MM.1S (cell line): ENCODE measurements at places on chromosomes 11 and 22.

DNA sequence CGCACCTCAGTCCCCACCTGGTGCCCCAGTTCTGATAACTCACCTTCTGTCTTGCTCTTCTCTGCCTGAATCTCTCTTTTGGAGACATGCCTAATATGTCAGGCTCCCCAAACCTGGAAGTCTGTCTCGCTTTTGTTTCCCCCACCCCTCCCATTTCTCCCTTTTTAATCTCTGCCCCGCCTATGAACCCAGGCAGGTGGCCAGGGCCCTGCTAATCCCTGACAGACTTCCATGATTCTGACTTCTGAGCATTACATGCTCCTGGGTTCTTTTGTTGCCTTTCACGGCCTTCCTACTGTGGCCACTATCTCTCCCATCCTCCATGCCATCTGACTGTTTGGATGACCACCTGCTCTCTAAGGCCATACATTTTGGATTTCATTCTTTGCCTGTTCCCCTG lies 1120.9 kb upstream of the CCDC90B start:
- no peak for DNase-seq

GRCh38 chr11:129643031-129643721 lies 172.5 kb upstream of the TMEM45B start:
- DNase-seq = no peak

DNA sequence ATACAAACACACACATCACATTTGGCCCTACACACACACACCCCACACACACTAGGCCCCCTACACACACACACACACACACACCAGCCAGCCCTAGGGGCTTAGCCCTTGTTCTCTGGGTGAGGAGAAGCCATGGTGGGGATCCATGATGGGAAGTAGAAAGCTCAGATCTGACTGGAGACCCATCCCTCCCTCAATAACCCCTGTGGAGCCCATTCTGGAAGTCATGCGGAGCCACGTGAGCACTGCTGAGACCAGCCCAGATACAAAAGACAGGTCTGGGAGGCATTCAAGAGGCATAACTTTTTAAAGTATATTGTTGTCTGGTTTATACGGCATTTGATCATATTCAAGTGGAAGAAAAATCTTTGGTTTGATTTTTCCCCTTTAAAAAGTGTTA lies 448.5 kb downstream of the SOX6 start:
- no peak for DNase-seq

DNA sequence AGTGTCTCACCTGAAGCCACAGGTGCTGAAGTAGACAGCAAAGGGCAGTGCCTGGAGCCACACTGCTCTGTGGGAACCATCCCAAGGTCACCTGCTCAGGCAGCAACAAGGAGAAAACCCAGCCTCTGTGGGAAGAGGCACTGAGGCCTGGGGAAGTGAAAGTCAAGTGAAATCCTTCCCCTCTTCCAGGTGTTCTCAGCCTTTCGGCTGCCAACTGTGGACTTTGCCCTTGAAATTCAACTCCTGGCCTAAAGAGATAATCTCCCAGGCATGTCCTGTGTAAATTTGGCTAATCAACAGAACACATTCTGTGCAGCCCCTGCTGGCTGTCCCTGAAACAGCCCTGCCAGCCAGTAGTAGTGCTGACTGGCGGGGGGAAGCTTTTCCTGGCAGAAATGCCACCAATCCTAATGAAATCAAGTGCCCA lies 112.1 kb downstream of the RPL27A start:
- no peak for DNase-seq

GRCh38 chr11:43732225-43732624 lies 51.7 kb downstream of the HSD17B12 start:
- no peak for DNase-seq

- no peak for DNase-seq
These were observed 16.9 kb upstream of the TMA7B start for GRCh38 chr22:39943337-39943736.

DNA sequence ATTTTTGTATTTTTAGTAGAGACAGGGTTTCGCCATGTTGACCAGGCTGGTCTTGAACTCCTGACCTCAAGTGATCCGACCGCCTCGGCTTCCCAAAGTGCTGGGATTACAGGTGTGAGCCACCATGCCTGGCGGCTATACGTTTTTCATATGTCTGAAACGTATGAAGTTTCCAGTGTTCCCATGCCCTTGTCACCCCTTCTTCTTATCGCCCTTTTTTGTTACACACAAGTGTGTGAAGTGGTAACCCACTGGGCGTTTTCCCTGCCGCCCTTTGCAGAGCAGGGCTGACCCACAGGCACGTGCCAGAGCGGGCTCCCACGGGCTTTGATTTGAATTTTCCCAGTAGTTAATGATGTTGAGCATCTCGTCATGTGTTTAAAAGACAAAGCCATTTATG lies 17.0 kb downstream of the PIM3 start:
- no peak for DNase-seq
